ENCODE measurements at places on chromosomes 7 and 10.

- no peak for DNase-seq
These were observed 32.5 kb downstream of the SEMA3A start for GRCh38 chr7:84162125-84162524.

DNA sequence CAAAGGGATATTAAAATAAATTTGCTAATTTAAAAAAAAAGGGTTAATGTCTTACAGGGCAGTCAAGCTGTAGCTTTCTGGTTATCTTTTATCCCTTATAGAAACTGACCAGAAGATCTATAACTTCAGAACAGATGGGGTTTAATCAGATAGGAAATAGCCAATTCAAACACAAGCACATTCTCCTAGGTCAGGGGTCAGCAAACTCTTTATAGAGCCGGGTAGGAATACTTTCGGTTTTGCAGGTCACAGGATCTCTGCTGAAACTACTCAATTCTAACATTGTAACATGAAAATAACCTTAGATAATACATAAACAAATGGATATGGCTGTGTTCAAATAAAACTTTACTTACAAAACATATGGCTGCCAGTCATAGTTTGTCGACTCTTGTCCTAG is 479.8 kb downstream of the ADRA2A start:
- no peak for DNase-seq

DNA sequence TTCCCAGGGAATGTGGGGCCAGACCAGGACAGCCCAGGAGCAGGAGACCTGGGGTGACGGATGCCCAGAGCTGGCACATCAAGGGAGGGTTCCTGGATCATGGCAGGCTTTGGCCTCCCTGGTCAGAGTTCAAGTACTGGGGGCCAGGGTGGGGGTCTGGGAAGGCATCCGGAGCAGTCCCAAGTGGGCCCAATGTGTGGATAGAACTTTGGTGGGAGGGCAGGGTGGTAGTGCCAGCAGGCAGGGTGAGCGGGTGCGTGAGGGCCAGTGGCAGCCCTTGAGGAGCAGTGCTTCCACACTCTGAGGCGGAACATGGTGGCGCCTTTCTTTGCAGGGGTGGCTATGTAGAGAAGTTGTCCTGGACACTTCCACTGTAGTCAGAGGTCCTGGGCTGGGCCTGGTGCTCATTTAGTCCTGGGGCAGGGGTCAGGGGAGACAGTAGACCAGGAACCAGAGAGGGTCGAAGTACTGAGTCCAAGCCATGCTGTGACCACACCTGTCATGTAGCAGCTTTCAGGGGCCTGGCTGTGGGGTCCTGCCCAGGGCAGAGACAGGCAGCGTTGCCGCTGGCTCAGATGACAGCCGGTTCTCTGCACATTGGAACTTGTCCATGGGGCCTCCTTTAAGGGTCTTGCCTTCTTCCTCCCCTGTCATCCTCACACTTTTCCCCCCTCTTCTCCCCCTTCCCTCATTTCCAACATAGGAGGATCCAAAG is 22.2 kb upstream of the CSGALNACT2 start:
- no peak for DNase-seq

- no peak for DNase-seq
These were observed 8.0 kb downstream of the RBM33 start for GRCh38 chr7:155652156-155653114.

DNA sequence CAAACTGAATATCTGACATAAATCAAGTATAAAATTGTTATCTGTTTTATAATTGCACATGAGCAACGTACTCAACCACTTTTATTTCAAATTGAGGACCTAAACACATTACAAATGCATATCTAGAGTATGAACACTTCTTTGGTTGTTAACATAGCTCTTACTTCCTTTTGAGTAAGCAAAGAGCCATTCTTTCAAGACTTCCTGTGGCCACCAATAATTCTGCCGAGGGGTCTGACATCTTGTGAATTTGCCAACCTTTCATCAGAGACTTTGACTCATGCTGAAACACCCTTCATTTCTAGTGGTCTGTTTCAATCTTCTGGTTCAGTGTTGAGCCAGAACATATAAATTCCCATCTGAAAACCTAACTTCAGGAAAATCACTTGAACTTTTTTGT is 59.4 kb downstream of the CDK14 start:
- DNase-seq, result no peak

All from tibial artery (tissue), 4 donors.